NCI-H1930 (cell line): ENCODE measurements at places on chromosomes 7 and 10.

DNA sequence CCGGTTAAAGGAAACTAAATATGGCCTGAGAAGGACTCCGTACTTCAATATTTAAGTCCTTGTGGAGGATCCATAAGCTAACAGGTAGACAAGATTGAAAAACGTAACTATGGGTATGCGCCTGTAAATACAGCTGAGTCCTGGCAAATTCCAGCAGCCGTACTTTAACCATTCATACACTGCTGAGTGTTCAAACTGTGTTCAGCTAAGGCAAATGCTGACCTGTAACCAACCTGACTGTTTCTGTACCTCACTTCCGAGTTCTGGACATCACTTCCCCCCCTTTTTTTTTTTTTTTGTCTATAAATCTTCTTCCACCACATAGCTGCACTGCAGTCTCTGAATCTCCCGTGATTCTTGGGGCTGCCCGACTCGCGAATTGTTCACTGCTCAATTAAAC, 69.1 kb downstream of the SRPK2 start:
- DNase-seq, result no peak

DNA sequence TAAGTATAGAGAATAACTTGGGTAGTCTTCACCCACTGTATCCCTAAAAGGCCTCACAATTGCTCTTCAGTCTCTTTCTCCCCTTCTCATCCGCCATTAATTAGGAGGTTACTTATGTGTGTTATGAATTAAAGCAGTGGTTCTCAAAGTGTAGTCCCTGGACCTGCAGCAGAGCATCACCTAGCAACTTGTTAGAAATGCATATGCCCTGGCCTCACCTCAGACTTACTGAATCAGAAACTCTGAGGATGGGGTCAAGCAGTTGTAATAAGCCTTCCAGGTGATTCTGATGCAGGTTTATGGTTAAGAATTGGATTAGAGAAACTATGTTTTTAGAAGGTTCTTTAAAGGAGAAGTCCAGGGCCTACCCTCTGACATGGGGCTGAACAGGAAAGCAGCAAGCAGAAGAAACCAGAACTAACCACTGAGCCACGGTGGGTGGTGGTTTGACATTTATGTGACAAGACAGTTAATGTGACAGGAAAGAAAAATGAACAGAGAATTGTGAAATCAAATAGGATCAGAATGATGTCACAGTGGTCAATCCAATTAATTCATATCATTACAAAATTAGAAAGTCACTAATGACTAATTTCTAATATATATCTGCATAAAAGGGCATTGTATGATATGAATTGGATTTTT, 37.6 kb downstream of the ENTPD1 start:
- DNase-seq, result no peak

DNA sequence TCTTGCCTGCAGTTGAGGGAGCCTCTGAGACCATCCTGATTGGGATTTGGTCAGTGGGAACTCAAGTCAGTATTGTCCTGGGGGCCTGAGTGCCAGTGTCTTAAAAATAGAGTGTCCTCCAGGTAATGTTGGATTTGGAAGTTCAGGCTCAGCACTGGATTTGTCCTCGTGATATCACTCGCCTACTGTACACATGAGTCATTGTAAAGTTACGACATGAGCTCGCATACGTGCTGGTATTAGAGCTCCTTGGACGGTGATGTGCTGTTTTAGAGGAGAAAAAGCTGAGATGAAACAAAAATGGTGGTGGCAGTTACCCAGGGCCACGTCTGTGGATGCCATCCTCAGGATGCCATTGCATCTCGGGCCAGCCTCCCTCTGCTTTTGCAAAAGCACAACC, 78.2 kb downstream of the MGMT start:
- no peak for DNase-seq

GRCh38 chr10:122044713-122045112, 55.8 kb downstream of the TACC2 start:
- DNase-seq, result no peak

GRCh38 chr10:119310806-119311205, 103.4 kb downstream of the GRK5 start:
- DNase-seq, result no peak

- DNase-seq, result no peak
These were observed 36.8 kb upstream of the NUB1 start for GRCh38 chr7:151304856-151305255.

DNA sequence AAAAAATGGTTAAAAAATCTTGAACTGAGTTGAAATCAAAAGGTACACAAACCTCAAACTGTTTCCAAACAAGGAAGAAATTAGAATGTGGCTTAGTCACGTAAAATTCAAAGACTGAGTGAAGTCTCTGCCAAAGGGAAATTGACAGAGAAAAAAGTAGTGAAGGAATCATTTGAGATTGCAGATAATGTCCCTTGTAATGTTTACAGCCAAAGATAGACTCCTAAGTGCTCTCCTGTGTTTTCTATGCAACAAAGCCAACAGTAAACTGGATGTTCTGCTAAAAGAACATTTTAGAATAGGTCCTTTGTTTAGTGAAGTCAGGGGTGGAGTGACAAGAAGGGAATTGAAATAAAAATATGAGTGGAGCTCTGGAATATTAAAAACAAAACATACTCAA, 117.9 kb downstream of the ITGA8 start:
- DNase-seq, result no peak

DNA sequence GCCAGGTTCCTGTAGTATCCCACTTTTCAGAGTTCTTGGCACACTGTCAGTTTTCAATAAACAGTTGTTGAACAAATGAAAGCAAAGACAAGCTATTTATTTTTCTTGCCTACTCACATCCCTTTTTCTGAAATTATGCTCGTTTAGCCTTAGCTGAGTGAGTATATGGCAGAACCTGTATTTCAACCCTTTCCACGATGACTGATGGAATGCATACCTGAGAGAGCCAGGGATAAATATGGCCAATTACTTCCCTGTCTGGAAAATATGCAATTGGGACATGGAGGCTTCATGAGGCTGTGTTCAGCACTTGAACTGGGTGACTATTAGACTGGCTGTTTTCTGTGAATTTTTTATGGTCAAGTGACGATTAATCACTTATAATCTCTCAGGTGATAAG, 144.5 kb upstream of the POT1 start:
- no peak for DNase-seq

GRCh38 chr10:96345222-96345621, 13.6 kb downstream of the OPALIN start:
- DNase-seq, result no peak

- no peak for DNase-seq
These were observed 92.9 kb downstream of the SFMBT2 start for GRCh38 chr10:7317786-7318446.

- DNase-seq, result no peak
These were observed 52.2 kb downstream of the R3HCC1L start for GRCh38 chr10:98186681-98187080.

GRCh38 chr7:77837966-77838365, 39.4 kb downstream of the PHTF2 start:
- DNase-seq, result no peak

- no peak for DNase-seq
These were observed 4.3 kb downstream of the CAMK1D start for GRCh38 chr10:12353399-12354242.

DNA sequence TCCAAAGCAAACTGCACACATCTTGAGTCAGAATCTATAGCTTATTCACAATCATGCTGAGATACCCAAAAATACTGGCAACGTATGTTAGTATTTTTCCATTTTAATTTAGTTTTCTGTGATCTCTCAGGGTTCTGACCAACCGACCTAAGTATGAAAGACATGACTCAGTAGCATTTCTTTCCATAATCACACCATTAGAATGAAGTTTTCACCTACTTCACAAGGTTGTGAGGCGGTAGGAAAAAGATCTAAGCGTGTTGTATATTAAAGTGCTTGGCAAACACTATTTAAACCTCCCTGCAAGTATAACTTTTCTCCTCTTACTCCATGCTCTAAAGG, 49.1 kb downstream of the PLCE1 start:
- DNase-seq, result no peak

- no peak for DNase-seq
These were observed 7.9 kb upstream of the INMT start for GRCh38 chr7:30744075-30744417.

GRCh38 chr7:128226132-128226980, 14.7 kb upstream of the LEP start:
- DNase-seq, result no peak

DNA sequence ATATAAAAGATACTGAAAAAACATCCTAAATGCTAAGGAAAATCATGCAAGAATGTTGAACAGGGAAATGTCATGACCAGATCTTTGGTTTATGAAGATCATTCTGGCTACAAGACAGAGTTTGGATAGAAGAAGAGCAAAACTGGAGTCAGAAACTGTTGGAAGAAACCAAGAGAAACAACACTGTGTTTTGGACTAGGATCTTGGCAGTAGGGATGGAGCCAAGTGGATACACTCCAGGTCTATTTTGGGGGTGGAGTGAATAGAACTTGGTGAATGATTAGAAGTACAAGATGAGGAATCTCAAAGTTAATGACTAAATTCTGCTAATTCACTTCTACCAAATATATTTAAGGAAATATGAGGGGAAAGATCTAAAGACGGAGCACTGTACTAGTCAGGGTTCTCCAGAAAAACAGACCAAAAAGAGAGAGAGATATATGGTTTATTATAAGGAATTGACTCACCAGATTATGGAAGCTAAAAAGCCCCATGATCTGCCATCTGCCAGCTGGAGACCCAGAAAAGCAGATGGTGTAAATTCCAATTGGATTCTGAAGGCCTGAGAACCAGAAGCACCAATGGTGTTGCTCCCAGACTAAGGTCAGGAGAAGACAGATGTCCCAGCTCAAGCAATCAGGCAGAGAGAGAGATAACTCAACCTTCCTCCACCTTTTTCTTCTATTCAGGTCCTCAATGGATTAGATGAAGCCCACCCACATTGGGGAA, 254.9 kb downstream of the TRIL start:
- no peak for DNase-seq

DNA sequence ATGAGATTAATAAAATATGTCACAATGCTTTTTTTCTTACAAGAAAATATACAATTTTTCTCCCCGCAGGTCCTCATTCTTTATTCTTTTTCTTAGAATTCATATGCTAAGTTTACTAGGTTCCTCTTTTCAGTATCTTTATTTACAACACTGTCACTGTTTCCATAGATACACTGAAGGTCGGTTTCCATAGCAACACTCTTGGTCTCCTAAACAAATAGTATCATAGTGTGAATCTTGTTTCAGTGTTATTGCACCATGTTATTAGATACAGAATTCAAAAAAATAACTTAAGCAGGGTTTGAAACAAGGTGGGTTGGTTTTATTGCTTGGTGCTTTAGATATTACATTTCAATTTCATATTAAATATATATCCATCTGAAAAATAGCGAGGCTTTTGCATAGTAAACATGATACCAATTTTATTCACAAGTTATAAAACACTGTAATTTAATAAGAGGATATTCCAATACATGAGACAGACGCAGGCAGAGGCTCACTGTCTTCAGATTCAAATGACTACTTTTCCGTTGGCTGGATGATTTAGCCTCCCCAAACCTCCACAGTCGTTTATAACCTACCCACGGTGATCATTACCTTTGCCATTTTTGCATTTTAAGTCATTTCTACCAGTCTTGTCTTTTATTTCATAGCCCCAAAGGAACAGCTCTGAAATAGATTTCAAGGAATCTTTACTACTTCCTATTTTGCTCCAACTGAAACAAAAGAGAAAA, 88.9 kb upstream of the KLF6 start:
- no peak for DNase-seq

- no peak for DNase-seq
These were observed 233.2 kb upstream of the PRKCQ start for GRCh38 chr10:6813306-6813705.

GRCh38 chr7:131381069-131381838, 53.6 kb downstream of the MKLN1 start:
- DNase-seq, result no peak

GRCh38 chr7:2261611-2262010, 19.6 kb downstream of the NUDT1 start:
- no peak for DNase-seq

DNA sequence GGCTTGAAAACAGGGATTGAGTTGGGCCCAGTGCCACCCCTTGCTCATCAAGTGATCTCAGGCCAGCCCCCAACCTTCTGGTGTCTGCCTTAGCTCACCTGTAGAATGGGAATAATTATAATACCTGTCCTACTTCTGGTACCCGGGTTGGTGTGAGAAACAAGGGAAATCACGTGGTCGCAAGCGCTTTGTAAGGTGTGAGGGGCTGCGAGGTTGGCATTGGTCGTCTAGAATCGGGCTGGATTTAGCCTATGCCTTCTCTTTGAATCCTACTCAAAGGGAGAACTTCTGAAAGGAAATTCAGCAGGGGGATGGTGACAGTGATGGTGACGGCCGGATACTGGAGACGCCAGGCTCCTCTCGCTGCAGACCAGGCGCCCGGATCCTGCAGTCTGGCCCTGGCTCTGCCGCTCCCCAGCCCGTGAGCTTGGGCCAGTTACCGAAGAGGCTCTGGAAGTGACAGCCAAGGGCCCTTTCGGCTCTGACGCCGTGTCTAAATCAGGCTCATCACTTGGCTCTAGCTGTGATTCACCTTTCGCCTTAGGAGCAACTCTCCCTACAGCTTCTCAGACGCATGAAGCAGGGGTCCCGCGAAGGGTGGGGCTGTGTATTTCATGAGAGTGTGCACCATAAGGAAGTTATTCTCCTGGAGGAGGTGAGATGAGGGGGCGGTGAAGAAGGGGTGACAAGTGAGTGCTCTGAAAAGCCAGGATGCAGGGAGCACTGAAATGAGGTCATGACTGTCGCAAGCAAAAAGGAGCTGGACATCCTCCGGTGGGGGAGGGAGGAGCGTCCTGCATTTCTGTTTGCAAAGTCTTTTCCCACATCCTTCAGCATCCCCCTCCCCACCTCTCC, 4.0 kb upstream of the CREB5 start:
- DNase-seq, result no peak

DNA sequence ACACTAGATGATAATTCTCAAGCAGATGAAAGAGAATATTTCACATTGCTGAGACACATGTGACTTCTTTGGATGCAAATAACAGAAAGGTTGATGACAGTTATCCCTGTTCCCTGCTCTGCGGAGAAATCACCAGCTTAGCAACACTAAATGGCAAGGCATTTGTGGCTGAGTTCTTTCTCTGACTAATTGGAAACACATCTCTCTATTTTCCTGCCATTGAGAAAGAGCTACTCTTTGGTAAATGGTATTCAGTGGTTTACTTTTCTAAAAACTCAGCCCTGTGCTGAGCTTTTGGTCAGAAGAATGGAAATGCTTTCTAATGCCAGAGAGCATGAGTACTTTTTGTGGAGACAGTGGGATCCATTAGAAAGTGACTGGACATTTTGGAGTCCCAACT, 771.4 kb downstream of the LRMDA start:
- no peak for DNase-seq

- no peak for DNase-seq
These were observed 22.7 kb downstream of the ARL3 start for GRCh38 chr10:102691285-102692066.

DNA sequence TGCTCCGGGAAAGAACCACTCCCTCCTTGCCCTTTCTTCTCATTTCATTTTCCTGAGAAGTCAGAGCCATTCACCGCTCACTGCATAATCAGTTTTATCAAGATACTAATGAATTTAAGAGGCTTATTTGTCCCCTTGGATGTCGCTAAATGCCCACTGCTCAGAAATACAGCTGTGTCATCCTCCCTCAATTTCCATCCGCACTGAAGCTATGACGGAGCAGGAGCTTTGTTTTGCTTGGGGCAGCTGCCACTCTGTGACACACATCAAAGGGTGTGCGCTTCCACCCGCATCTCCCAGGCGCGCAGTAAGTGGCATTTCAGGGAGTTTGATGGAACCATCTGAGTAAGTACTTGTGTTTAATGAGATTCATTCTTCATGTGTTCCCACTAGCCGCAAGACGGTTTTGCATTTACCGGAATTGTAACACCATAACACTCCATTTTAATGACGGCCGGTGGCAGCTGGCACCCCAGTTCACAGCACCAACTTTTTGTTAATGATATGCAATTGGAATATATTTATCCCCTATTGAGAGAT, 103.8 kb upstream of the PARD3 start:
- no peak for DNase-seq
